ENCODE measurements at places on chromosomes 7 and 10. TPM values are rescaled to one million over a fixed set of nuclear protein-coding genes. Genes with fewer than 3 reads are reported as not detected.
A peak's percentile ranks its signal among the peaks of the same experiment; 100 is the strongest.

DNA sequence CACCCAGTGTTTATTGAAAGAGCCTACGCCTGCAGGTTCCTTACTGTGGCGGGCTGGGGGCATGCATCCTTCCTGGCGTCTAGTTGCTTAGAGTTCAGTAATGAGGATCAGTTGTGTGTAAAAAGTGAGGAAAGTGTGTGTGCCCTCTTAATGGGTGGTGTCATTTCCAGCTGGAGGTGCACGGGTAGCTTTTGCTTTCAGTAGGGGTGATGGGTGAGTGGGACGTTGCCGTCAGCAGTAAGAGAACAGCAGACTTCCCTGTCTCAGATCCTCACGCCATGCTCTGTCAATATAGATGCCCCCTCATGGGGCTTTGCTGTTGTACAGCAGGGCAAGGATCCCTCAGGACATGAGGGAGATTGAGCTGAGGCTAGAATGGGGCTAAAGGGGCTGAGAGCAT lies 352.6 kb upstream of the GALNT17 start:
- no peak for DNase-seq

CARD11 gene
- not detected for total RNA-seq

- DNase-seq: no peak
Observed at GRCh38 chr10:115974816-115975430, 298.1 kb downstream of the GFRA1 start.

DNA sequence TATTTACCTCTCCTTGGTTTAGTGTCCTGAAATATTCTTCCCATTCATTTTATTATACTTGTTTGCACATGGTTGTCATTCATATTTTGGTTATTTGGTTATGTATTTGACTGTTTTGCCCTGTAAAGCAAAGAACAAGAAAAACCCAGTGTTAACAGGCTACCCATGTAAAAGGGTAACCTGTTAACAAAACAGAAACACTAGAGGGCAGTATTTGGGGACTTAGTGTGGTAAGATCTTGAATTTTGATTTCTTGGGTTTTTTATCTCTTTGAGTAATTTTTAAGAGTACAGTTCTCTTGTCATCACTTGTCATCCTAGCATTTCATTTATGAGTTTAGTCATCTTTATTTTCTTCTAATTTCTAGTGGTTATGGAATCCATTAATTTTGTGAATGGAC lies 51.3 kb downstream of the POLL start:
- peak; percentile 54 for DNase-seq

- no peak for DNase-seq
Observed at GRCh38 chr7:155773531-155773930, 38.7 kb downstream of the SHH start.

AMZ1 gene
- total RNA-seq: 1.8 TPM

PDE6C gene
- not detected for total RNA-seq

- no peak for DNase-seq
Observed at GRCh38 chr7:1244700-1245523, 12.2 kb downstream of the UNCX start.

PKD2L1 gene
- total RNA-seq: not detected

KIN gene
- 73.9 TPM for total RNA-seq

- no peak for DNase-seq
Observed at GRCh38 chr10:49230004-49230403, 41.8 kb upstream of the TMEM273 start.

DNA sequence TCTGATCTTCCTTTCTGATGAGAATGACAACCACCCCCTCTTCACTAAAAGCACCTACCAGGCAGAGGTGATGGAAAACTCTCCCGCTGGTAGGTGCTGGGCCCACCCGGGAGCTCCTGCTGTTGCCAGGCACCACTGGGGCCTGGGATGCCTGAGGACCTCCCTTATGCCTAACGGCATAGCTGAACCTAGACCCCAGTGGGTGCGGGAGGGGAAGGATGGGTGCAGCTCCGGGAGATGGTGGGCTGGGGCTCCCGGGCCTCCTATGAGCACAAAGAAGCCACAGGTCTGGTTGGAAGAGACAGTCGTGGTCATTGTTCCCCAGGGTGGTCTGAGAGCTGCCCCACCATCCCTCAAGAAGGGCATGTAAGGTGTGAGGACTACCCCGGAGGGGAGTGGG lies 15.6 kb upstream of the VSIR start:
- DNase-seq: no peak

DNA sequence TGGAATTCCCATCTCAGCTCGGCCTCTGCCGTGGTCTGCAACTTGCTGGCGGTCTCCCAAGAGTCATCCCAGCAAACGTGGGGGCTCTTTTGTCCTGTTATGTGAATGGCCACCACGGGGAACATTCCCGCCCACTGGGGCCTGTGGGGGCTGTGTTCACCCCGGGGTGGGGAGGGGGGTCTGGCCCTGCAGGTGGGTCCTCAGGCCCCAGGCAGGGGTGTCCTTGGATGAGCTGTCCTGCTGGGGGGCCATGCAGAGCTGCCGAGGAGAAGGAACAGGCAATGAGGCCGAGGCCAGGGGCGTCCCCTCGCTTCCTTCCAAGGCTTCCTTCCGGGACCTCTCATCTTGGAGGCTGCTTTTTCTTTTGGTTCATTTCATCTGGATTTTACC lies 24.4 kb upstream of the PITRM1 start:
- DNase-seq: no peak

DYDC2 gene
- total RNA-seq: 0.16 TPM

GRCh38 chr10:14601872-14602725 lies 172.6 kb downstream of the FAM107B start:
- peak; percentile 26 for DNase-seq

Data from SK-MEL-5 (cell line).